Right kidney (tissue), 9 donors: ENCODE measurements at places on chromosomes 5 and 9.
A peak's percentile ranks its signal among the peaks of the same experiment; 100 is the strongest.

- no peak for DNase-seq
These were observed 339.6 kb downstream of the TRIM36 start for GRCh38 chr5:114830114-114830513.

GRCh38 chr5:142387024-142387682 lies 62.3 kb upstream of the SPRY4 start:
- no peak for DNase-seq

GRCh38 chr5:98258939-98259338 lies 514.5 kb upstream of the RGMB start:
- DNase-seq, result no peak

DNA sequence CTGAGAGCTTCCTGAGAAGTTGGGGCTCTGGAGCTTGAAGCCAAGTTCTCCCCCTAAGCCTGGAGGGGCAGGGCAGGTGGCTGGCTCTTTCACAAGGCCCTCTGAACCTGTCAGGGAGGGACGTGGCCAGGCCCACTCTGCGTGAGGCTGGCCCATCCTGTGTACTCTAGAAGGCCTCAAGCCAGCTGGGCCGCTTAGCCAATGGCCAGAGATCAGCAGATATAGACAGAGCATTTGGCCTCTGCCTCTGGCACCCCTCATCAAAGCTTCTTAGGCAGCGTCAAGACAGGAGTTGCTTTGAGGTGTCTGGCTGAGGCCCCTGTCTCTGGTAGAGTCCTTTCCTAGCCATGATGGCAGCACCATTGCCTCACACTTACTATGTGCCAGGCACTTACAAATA lies 105.6 kb downstream of the FGF18 start:
- no peak for DNase-seq

- DNase-seq, result peak; percentile 61
These were observed 9.1 kb upstream of the PTGES start for GRCh38 chr9:129761901-129762369.

GRCh38 chr5:162785673-162786072 lies 651.7 kb upstream of the CCNG1 start:
- DNase-seq, result no peak
